ENCODE measurements at places on chromosomes 6 and 20.

- peak; percentile 10 for DNase-seq
Measured at GRCh38 chr6:1527073-1527457, 82.7 kb upstream of the FOXC1 start.

DNA sequence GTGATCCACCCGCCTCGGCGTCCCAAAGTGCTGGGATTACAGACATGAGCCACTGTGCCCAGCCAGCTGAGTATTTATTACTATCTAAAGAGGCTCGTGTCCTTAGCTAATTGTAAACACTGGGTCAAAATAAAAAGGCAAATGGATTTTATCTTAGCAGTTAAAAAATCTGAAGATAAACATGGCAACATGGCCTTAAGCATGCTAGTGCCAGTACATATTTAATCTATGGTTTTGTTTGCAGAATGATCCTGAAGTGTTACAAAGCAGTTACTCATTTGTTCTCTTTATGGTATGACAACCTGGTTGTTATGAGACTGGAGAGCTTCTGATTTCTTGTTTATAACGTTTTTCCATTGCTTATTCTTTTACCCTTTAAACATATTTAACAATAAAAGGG lies 3.9 kb upstream of the KIAA0408 start:
- no peak for DNase-seq

DNA sequence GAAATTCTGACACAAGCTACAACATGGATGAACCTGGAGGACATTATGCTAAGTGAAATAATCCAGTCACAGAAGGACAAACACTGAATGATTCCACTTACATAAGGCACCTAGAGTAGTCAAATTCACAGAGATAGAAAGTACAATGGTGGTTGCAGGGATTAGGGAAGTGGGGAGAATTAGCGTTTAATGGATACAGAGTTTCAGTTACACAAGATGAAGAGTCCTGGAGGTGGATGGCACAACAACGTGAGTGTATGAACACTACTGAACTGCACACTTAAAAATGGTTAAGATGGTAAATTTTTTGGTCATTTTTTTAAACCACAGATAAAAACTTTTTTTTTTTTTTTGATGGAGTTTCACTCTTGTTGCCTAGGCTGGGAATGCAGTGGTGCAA lies 24.7 kb downstream of the MOCS3 start:
- DNase-seq: no peak

GRCh38 chr20:63323357-63323981 lies 30.5 kb downstream of the COL20A1 start:
- DNase-seq: no peak

- no peak for DNase-seq
Measured at GRCh38 chr6:44657206-44657819, 269.8 kb downstream of the CDC5L start.

- peak; percentile 23 for DNase-seq
Measured at GRCh38 chr20:49999329-49999728, 16.5 kb downstream of the SNAI1 start.

Data from stimulated activated CD4-positive, alpha-beta T cell treated with anti-CD3 and anti-CD28 coated beads, Interleukin-4, amount 100 ng/mL, for 24 hours (primary cell).